ENCODE measurements at places on chromosomes 7 and 10.

DNA sequence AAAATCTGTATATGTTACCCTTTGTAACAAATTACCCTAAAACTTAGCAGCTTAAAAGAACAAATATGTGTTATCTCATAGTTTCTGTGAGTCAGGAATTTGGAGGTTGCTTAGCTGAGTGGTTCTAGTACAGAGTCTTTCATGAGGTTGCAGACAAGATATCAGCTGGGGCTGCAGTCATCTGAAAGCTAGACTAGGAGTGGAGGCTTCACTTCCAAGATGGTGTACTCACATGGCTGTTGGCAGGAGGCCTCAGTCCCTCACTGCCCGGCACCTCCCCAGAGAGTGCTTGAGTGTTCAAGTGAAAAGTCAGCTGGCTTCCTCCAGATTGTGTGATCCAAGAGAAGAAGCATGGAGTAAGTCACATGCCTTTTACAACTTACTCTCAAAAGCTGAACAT lies 16.9 kb upstream of the GGCT start:
- no peak for DNase-seq

DNA sequence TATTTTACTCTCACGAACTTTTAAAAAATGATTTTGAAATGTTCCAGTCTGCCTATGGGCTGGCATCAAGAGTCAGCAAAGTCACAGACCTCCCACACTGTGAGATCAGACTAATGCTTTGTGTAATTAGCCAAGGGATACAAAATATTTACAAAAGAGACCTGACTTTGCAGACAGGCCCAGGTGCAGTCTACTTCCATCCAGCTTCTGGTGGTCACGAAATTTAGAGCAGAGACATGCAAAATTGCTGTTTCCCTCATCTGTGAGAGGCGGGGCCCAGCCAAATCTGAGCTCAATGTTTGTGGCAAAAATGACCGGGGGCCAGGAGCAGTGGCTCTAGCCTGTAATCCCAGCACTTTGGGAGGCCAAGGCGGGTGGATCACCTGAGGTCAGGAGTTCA lies 82.5 kb upstream of the PITRM1 start:
- DNase-seq: no peak

DNA sequence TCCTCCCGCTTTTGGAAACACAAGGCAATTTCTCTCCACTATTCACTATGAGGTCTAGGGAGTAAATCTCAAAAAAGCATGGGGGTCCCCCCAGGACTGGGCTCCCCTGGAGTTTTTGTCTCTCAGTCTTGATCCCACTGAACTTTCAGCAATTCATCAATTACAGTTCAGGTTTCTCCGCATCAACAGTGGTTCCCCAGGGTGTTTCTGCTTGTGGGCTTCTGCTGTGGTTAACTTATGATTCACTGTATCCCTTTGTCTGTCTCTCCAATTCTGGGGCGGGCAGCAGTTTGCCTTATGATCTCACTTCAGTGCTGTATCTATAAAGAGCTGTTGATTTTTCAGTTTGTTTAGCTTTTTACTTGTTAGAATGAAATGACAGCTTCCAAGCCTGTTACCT lies 142.6 kb upstream of the CDC14C start:
- DNase-seq: no peak

DNA sequence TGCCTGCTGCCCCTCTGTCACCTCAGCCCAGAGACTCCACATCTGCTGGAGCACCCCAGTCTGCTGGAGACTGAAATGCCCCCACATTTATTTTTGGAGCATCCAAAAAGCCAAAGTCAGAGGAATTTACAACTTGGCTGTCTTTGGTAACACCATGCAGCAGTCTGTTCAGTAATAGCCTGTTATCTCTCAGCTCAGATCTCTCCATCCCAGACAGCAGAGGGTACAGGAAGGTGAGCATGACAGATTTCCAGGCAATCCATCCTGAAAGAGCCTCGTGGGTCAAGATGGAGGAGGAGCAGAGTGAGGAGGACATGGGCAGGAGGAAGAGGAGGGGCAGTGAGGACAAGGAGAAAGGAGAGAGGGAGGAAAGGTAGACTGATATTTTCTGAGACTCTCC lies 55.9 kb downstream of the GRID1 start:
- peak; percentile 12 for DNase-seq

DNA sequence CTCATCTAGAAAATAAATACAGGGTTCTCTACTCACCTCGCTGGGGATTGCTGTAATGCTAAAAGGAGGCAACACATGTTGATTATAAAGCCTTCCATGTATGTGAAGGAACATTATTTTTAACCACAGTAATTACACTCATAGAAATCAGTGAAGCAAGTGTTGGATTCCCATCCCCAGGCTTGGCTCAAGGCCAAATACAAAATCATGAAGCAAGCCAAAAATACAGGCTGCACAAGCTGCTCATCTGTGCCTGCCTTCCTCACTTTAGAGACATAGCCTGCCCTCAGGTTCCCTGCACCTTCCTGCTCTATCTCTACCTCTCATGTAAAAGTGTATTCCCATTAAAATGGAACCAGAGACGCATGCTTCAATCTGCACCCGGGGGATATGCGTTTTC lies 1077.1 kb upstream of the C7orf33 start:
- no peak for DNase-seq
